IMR-90 (cell line): ENCODE measurements at places on chromosomes 4 and X. TPM values are rescaled to one million over a fixed set of nuclear protein-coding genes. Genes with fewer than 3 reads are reported as not detected.

Gene ERCC6L
- total RNA-seq, result 5.4 and 8.1 TPM in 2 replicates

DNA sequence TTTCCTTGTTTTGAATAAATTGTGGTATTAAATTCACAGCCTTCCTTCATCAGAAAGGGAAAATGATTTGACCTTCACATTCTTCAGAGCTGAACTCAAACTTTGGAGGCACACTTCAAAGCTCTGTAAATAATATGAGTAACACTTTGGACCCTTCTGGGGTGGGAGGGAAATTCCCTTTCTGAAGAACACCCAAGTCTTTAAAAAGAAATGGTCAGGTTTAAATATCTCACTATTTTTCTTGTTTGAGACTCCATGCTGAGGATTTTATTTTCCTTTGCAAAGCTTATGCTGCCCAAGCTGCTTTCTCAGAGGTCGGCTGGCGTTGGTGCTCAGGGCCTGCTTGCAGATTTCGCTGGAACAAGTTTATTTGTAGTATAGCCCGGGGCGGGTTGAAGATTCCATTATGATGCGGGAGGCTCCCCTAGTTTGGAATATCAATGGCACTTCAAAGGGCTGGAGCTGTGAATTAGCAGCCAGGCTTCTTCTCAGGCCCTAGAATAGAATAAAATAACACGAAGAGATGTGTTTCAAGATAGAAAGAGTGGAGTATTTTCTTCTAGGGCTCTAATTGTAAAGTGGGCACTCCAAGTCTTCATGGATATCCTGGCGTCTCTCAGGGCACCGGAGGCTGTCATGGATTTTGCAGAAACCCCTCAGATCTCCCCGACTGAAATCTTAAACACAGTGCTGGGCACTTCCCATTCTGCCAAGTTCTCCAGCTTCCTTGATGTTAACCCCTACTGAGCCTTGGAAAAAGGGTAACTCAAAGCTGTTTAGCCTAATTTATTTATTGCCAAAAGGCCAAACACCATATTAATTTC lies 315.6 kb downstream of the GPAT3 start:
- peaks cover 30% of the 10 kb centered on the region for H3K4me1 ChIP-seq
- H3K27ac ChIP-seq, result peak overlapping the region; percentile 87
- no peak overlapping the region for H3K4me3 ChIP-seq
- H3K27me3 ChIP-seq, result no peaks in the 10 kb centered on the region

- no peaks in the 10 kb centered on the region for H3K36me3 ChIP-seq
- H3K4me1 ChIP-seq, result peaks cover 2% of the 10 kb centered on the region; the same call in 1 of the 2 replicates
- DNase-seq, result peak; percentile 52
- no peaks in the 10 kb centered on the region for H3K27me3 ChIP-seq
- peak within 1 kb of the TSS; percentile 65 for H3K27ac ChIP-seq
Measured at GRCh38 chr4:153466081-153466948, at the start of gene TMEM131L. TMEM131L (plus strand) TSS chr4:153466360; CDS start chr4:153466398, 38 bp downstream.

- no peak overlapping the region for H3K27ac ChIP-seq
- H3K4me3 ChIP-seq, result peak overlapping the region; percentile 65
Measured at GRCh38 chrX:72306851-72307645, 1.3 kb upstream of the CITED1 start.

DNA sequence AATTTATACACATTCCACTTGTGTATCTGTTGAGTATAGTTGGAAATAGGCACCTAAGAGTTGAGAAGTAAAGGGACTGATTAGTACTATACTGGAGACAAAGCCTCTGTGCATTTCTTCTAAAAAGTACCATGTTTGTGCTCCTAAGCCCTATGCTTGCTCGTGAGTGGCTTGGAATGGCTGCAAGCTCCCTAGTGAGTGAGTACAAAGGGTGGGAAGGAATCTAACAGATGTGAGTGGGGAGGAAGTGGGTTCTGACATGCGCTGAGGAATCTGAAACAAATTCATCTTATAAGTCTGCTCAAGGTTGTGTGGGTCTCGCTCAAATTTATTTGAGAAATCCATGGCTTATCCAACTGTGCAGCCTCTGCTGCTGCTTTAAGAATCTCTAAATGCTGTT lies 13.3 kb downstream of the SPCS3 start:
- peaks cover 5% of the 10 kb centered on the region; the same call in 1 of the 2 replicates for H3K4me1 ChIP-seq
- H3K27me3 ChIP-seq, result no peaks in the 10 kb centered on the region
- H3K4me3 ChIP-seq, result no peak overlapping the region
- H3K27ac ChIP-seq, result no peak overlapping the region

DNA sequence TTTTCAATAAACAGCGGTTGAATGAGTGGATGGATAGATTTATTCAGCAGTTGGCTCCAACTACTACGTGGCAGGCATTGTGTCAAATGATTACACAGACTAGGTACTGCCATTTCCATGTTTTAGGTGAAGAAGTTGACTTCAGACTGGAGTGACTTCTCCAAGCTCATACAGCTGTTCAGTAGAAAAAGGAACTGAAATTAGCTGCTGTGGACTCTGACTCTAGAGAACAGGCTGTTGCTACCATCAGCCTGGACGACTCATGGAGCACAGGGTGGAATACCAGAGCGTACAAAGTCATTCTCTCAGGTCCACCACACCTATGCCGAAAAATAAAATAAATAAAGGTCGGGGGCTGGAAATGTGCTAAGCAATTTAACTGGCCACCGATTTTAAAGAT lies 45.3 kb downstream of the TENM3 start:
- no peak overlapping the region for H3K4me3 ChIP-seq
- no peaks in the 10 kb centered on the region for H3K4me1 ChIP-seq
- H3K27me3 ChIP-seq, result no peaks in the 10 kb centered on the region
- no peaks in the 10 kb centered on the region for H3K36me3 ChIP-seq
- H3K27ac ChIP-seq, result no peak overlapping the region

DNA sequence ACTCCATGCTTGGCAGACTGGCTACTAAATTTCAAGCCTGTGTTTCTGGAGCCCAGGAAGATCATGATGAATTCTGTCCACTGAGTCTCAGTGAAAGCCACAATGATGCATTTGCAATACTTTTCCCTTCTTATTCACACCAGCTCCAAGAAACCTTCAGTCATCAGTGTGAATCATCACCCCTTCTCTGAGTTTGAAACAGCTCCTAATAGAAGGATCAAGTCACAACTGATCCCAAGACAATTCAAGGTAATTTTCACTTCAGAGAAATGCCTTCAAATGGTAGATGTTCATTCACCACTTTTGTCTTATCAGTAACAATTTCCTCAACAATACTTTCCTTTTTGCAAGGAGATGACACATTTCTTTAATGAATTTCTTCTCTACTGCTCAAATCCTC lies 257.4 kb downstream of the NLGN4X start:
- H3K4me3 ChIP-seq, result no peak overlapping the region
- no peaks in the 10 kb centered on the region for H3K36me3 ChIP-seq
- DNase-seq, result no peak
- no peak overlapping the region for H3K27ac ChIP-seq
- no peaks in the 10 kb centered on the region for H3K27me3 ChIP-seq

DNA sequence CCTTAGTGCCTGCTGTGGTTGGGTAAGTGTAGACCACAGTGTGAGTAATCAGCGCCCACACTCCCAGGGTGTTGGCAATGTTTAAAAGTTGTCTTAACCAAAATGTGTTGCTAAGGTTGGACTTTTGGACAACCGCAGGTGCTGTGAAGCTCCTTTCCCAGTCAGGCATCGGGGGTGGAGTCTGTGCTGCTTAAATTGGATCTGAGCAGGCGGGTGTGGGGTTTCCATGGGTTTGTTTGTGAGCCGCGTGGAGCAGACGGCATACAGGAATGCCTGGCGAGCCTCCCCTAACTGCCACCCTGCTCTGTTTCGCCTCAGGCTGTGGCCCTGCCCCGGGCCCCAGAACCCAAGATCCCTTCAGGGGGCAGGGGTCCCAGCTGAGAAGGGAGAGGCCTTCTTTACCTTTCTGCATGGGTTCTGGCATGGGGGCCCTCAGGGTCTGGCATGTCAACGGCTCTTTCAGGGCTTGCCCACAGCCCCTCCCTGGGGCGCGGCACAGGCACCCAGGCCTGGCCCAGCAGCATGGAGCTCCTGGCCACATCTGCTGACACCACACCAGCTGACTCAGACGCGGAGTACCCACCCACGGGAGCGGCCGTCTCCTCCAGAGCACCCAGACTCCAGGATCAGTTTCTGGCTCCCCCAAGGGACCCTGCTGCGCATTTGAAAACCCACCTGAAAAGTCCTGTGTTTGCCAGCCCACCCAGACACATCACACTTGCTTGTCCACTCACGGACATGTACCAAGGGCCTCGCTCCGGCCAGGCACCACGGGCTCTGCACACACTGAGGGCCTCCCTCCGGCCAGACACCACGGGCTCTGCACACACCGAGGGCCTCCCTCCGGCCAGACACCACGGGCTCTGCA lies 5.1 kb upstream of the SPON2 start:
- H3K4me1 ChIP-seq, result peaks cover 23% of the 10 kb centered on the region
- H3K27me3 ChIP-seq, result no peaks in the 10 kb centered on the region
- no peak overlapping the region for H3K27ac ChIP-seq
- no peak overlapping the region for H3K4me3 ChIP-seq
- H3K36me3 ChIP-seq, result no peaks in the 10 kb centered on the region

Gene IL2RG
- total RNA-seq, result not detected in 2 replicates

DNA sequence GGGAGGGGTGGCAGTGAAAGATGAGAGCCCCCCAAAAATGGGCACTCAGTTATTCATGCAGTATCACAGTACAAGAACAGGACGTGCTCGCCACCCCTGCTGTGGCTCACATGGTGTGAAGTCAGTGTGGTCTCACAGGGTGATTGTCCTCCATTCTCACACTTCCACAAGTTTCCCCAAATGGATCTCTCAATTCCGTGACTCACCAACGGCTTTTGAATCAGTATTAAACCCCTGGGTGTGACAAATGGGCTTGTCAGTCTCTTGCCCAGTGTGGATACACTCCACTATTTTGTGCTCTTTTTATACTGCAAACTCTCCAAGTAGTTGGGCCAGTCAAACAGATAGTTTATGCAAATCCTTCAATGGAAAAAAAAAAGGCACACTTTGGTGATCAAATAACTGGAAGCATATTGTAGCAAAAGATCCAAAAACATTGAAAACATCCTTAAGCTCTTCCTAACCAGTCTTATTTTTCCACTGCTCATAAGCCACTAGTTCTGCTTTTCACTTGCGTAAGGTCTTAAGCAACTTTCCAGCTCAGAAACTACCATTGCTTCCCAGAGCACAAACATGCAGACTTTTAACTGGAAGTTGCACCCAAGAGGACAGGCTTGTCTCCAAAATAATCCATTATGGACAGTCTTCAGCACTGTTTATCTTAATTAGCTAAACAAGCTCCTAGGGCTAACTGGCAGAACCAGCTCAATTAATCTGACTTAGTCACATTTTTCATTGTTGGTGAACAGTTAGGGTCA lies 365.7 kb downstream of the PPP3CA start:
- no peak overlapping the region for H3K4me3 ChIP-seq
- peaks cover 2% of the 10 kb centered on the region; the same call in 1 of the 2 replicates for H3K27me3 ChIP-seq
- no peaks in the 10 kb centered on the region for H3K36me3 ChIP-seq
- peak; percentile 20 for DNase-seq
- H3K4me1 ChIP-seq, result no peaks in the 10 kb centered on the region

GRCh38 chr4:111671756-111672155 lies 473.5 kb upstream of the FAM241A start:
- no peaks in the 10 kb centered on the region for H3K27me3 ChIP-seq
- no peaks in the 10 kb centered on the region for H3K36me3 ChIP-seq
- no peak overlapping the region for H3K4me3 ChIP-seq
- no peak for DNase-seq
- H3K27ac ChIP-seq, result no peak overlapping the region

DNA sequence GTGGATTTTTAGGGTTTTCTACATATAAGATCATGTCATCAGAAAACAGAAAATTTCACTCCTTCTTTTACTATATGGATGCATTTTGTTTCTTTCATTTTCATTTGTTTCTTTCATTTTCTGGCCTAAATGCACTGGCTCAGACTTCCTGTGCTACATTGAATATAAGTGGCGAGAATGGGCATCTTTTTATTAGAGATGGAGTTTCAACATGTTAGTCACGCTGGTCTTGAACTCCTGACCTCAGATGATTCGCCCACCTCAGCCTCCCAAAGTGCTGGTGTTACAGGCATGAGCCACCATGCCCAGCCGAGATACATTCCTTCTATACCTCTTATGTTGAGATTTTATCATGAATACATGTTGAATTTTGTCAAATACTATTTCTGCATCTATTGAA lies 61.8 kb downstream of the BRWD3 start:
- peak; percentile 16 for DNase-seq
- no peak overlapping the region for H3K4me3 ChIP-seq
- no peaks in the 10 kb centered on the region for H3K27me3 ChIP-seq
- H3K27ac ChIP-seq, result no peak overlapping the region
- H3K36me3 ChIP-seq, result 0 out of 2 replicates have a peak, but pooled peaks cover 2% of the 10 kb centered on the region

DNA sequence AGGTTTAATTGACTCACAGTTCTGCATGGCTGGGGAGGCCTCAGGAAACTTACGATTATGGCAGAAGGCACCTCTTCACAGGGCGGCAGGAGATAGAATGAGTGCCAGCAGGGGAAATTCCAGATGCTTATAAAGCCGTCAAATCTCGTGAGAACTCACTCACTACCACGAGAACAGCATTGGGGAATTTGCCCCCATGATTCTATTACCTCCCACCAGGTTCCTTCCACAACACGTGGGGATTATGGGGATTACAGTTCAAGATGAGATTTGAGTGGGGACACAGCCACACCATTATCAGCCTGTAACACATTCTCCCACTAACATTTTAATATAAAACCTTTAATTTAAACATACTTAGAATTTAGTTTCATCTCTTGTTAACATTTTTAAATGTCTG lies 144.7 kb upstream of the SMIM10 start:
- H3K27me3 ChIP-seq, result no peaks in the 10 kb centered on the region
- no peak overlapping the region for H3K27ac ChIP-seq
- no peak for DNase-seq
- no peaks in the 10 kb centered on the region for H3K4me1 ChIP-seq
- no peaks in the 10 kb centered on the region for H3K36me3 ChIP-seq

DNA sequence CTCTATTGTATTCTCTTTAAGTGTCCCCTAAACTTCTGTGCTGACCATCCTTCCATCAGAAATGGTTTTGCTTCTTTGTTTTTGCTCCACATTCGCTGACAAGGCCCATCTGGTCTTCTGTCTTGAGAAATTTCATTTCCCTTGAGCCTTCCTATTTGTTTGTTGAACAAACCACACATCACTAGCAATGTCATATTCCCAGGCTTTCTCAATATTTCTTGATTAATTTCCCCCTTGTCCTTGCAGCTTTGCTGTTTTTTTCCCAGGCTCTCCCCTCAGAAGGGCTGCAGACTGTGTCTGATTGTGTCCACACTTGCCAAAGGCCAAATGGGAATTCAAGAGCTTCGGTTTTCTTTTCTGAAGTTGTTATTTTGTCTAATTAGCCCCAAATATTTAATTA lies 158.9 kb downstream of the MID1IP1 start:
- no peak for DNase-seq
- no peaks in the 10 kb centered on the region for H3K27me3 ChIP-seq
- no peak overlapping the region for H3K4me3 ChIP-seq

Gene FAM9C
- not detected in 2 replicates for total RNA-seq

GRCh38 chrX:22057667-22058066 lies 25.5 kb downstream of the PHEX start:
- no peak overlapping the region for H3K27ac ChIP-seq
- peaks cover 4% of the 10 kb centered on the region for H3K4me1 ChIP-seq
- H3K27me3 ChIP-seq, result no peaks in the 10 kb centered on the region
- no peak for DNase-seq
- H3K36me3 ChIP-seq, result no peaks in the 10 kb centered on the region
- no peak overlapping the region for H3K4me3 ChIP-seq

Gene CT47B1
- total RNA-seq, result not detected in 2 replicates

- no peaks in the 10 kb centered on the region for H3K36me3 ChIP-seq
- DNase-seq, result peak; percentile 80
- no peak overlapping the region for H3K4me3 ChIP-seq
- no peaks in the 10 kb centered on the region for H3K27me3 ChIP-seq
- H3K4me1 ChIP-seq, result peaks cover 12% of the 10 kb centered on the region
Measured at GRCh38 chr4:119020158-119020557, 115.5 kb upstream of the MYOZ2 start.

GRCh38 chrX:45768666-45769236 lies 568.1 kb upstream of the DIPK2B start:
- no peaks in the 10 kb centered on the region for H3K27me3 ChIP-seq
- peak overlapping the region; percentile 68 for H3K4me3 ChIP-seq
- peak overlapping the region; percentile 81; the same call in 1 of the 2 replicates for H3K27ac ChIP-seq
- H3K36me3 ChIP-seq, result peaks cover 2% of the 10 kb centered on the region; the same call in 1 of the 2 replicates
